CD4-positive, alpha-beta T cell treated with Interleukin-4 for 4 hours (primary cell): ENCODE measurements at places on chromosomes 5 and 9.

- DNase-seq, result no peak
These were observed 10.5 kb upstream of the ENTREP1 start for GRCh38 chr9:69314547-69314946.

- DNase-seq, result no peak
These were observed 33.0 kb upstream of the CTXN3 start for GRCh38 chr5:127615916-127616315.

- DNase-seq, result no peak
These were observed 552.2 kb downstream of the ZNF608 start for GRCh38 chr5:124194282-124194681.

DNA sequence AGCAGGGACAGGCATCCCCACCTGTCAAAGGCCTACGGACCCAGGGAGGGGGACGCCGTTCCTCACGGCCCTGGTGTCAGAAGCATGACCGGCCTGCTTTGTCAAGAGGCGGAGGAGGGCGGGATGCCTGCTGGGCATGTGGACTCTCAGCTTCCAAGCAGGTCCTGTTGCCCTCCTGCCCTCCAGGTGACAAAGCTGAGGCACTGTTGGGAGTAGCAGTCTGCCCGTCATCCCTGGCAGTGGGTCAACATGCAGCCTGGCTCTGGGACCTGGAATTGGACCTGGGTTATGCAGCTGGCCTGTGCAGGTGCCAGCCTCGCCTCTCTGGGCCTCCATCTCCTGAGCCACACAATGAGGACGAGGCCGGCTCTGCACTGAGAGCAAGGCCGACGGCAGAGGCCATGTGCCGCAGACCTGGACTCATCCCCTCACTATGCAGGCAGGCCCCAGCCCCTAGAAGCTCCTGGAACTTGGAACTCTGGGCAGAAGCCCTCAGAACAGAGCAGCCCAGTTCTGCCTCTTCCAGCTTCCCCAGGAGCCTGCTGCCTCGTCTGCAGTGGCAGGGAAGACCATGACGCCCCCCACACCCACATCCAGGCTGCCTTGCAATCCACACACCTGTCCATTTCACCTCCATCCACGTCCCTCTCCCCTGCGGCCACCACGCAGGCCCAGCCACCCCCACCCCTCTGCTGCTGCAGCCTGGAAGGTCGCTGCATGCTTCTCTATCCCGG lies 20.8 kb upstream of the FCN1 start:
- no peak for DNase-seq

- DNase-seq, result no peak
These were observed 304.7 kb upstream of the NREP start for GRCh38 chr5:112061666-112062065.

- DNase-seq, result no peak
These were observed 246.1 kb downstream of the MARCHF11 start for GRCh38 chr5:15933259-15934207.

GRCh38 chr5:56327809-56328208 lies 94.7 kb upstream of the ANKRD55 start:
- DNase-seq, result peak; percentile 62

DNA sequence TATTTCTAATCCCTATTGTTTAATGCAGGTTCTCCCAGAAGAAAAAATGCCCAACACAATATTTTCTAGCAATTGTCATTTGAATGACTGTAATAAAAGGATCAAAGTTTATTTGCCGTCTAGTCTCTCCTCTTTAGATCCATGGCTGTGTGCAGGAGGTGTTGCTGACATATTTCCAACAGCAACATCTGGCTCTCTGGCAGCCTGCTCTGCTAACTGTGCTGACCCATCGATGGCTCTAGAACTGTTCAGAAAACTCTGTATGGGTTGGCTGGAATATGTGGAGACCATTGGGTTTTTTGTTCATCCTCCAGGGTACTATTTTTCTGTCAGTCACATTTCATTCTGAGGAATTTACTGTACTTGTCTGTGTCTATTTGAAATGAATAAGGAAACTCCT lies 202.0 kb upstream of the SLC27A6 start:
- DNase-seq, result no peak

DNA sequence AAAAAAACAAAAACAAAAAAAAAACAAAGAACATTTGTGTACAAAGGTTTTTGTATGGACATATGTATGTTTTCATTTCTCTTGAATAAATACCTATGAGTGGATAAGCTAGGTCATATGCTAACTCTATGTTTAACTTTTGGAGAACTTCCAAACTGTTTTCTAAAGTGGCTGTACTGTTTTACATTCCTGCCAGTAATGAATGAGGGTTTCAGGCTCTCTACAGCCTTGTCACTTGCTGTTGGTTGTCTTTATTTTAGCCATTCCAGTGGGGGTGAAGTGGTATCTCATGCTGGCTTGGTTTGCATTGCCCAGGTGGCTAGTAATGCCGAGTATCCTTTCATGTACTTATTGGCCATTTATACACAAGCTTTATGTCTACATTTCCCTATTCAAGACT lies 9.1 kb upstream of the TRIO start:
- no peak for DNase-seq

DNA sequence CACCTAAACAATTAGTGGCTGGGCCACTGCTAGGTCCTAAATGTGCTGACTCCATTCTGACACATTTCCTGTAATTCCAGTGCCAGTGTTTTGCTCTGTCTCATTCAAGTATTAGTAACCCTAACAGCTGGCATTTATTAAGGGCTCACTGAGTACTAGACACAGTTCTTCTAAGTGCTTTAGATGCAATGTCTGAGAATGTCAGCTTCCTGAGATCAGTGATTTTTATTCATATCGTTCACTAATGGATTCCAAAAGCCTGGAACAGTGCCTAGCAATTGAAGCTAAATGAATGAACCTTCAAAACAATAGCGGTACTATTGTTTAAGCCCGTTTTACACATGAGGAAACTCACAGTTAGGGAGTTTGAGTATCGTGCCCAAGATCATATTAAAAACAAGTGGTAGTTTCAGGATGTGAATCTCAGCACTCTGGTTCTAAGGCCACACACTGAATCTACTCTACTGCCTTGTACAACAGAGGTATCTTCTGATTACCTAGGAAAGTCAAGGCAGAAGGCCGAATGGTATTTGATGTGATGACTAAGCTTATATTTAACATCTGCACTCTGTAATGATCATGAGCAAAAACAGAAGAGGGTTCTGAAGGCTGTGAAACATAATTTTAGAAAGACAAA lies 304.0 kb downstream of the PJA2 start:
- no peak for DNase-seq
